Caco-2 (cell line): ENCODE measurements at places on chromosomes 13 and 19.

DNA sequence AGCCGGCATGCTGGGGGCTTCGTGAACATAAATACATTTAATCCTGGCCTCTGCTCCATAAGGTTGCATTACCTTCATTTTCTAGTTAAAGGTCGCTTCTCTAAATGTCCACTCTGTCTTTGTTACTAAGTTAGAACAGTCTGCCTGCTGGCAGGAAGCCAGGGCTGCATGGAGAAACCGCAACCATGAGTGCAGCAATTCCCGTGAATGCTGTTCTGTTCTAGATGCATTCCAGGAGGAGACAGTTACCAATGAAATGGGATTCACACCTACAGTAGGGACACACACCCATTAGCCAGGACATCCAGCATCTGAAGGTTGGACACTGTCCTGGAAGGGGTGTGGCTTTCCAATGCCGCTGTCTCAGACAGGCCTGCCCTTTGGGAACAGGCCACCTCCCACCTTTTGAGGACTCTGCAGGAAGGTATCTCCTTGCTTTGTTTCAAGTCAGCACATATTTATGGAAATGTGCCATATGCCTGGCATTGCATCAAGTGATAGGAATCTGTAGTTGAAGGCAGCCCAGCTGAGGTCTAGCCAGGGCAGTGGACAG, 129.7 kb downstream of the SLC7A1 start:
- no peak for DNase-seq

- DNase-seq: peak; percentile 72
Observed at GRCh38 chr19:40578442-40578908, 1.8 kb downstream of the SHKBP1 start.

GRCh38 chr13:35874704-35875103, 256.5 kb downstream of the DCLK1 start:
- DNase-seq: no peak

- peak; percentile 24 for DNase-seq
Observed at GRCh38 chr13:40402931-40403431, 263.5 kb downstream of the FOXO1 start.

DNA sequence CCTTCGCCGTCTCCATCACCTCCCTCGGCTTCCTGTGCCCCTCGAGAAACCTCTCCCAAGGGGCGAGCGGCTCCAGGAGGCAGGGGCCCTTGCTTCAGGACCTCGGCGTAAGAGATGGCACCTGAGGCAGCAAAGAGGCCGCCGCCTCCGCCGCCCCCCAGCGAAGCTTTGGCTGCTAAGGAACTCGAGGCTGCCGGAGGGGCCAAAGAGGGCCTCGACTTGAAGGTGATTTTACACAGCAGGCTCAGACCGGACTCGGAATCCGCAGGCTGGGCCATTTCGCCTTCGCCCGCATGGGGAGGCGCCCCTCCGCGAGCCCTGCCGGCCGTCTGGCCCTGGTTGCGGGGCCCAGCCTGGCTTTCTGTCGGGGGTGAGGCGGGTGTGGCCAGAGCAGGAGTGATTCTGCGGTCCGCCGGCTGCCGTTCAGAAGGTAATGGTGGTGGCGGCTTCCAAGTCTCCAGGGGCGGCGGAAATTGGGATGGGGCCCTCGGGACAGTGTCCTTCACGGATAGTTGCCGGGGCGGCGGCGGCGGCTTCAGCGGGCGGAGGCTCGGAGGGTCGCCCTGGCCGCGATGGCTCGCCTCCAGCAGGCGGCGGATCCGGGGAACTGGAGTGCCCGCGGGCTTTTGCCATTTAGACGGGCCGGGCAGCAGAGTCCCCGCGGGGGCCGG, 1.4 kb downstream of the GGN start:
- no peak for DNase-seq

- no peak for DNase-seq
Observed at GRCh38 chr19:36851898-36852297, 1.2 kb downstream of the ZNF345 start.

DNA sequence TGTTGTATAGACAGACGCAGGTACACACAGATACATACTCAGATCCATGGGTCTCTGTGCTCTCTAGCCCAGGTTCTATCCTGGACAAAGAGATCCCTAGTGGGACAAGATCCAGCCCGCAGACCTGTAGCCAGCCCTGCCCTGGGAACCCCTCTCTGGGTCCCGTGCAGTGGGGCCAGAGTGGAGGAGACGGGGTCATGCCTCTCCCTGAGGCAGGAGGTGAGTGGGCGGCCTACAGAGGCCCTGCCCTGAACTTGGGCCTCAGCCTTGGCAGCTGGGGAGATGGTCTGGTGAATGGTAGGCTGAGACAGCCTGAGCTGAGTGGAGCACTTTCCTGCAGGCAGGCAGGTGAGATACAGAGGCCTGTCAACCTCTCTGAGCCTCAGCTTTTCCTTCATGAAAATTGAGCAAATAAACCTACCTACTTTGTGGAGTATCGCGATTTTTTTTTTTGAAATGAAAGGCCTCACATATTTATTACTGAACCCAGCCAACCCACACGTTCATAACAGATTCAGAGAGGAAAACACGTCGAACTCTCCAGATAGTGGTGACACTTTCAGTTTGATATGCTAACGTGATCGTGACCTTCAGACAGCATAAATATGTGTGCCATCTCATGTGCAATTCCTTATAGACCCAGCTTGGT, 3.4 kb upstream of the JUND start:
- DNase-seq: no peak

GRCh38 chr13:54599413-54599812, 1570.8 kb downstream of the OLFM4 start:
- DNase-seq: no peak

GRCh38 chr19:51173681-51174080, 31.6 kb downstream of the SIGLEC7 start:
- no peak for DNase-seq

- no peak for DNase-seq
Observed at GRCh38 chr19:2246801-2247361, 2.2 kb upstream of the AMH start.

DNA sequence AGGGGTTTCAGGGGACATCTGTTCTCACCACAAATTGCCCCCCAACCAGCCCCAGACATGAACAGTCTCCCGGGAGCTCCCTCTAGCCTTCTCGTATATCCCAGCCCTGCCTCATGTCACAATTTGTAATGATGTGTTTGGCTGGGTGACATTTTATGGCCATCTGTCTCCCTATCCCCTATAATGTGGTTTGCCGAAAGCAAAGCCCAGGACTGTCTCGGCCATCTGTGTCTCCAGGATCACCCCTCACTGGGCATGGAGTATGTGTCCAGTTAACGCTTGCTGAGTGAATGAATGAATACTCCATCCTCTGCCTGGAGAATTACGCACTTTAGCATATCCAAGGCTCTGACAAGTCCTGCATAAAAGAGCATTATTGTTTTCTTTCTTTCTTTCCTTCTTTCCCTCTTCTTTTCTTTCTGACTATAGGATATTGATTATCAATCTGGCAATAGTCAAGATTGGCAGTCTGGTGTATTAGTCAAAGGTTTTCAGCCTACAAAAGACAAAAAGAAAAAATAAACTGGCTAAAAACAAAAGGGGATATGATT, 15.1 kb downstream of the HPN start:
- no peak for DNase-seq

DNA sequence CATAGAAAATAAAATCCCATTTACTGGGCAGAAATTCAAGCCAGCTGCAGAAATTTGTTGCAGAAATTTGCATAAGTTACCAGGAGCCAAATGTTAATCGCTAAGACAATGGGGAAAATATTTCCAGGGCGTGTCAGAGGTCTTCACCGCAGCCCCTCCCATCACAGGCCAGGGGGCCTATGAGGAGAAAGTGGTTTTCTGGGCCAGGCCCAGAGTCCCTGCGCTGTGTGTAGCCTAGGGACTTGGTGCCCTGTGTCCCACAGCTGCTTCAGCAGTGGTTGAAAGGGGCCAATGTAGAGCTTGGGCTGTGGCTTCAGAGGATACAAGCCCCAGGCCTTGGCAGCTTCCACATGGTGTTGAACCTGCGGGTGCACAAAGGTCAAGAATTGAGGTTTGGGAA, 278.9 kb upstream of the PCDH9 start:
- DNase-seq: no peak

GRCh38 chr13:27401210-27401609, 23.2 kb upstream of the GTF3A start:
- no peak for DNase-seq

- DNase-seq: no peak
Observed at GRCh38 chr19:49393881-49394280, 5.8 kb downstream of the KASH5 start.
